ENCODE measurements at places on chromosomes 3 and 15.

DNA sequence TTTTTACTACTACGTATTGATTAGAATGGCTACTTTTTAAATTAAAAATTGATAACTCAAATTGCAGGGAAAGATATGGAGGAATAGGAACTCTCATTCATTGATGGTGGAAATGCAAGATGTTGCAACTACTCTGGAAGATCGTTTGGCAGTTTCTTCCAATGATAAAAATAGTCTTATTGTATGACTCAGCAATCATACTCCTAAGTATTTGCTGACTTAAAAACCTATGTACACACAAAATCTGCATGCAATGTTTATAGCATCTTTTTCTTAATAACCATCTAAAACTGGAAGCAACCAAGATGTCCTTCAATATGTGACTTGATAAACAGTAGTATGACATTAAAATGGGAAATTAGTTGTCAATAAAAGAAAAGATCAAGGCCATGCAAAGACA is 87.4 kb upstream of the LRRC3B start:
- H3K4me3 ChIP-seq, result no peak overlapping the region
- H3K36me3 ChIP-seq, result no peaks in the 10 kb centered on the region
- H3K4me1 ChIP-seq, result no peaks in the 10 kb centered on the region
- H3K27me3 ChIP-seq, result no peaks in the 10 kb centered on the region

GRCh38 chr15:42315521-42315920 is 42.3 kb upstream of the TMEM87A start:
- no peak overlapping the region for H3K4me3 ChIP-seq
- H3K36me3 ChIP-seq, result peaks cover 16% of the 10 kb centered on the region
- DNase-seq, result no peak
- no peaks in the 10 kb centered on the region for H3K4me1 ChIP-seq
- no peaks in the 10 kb centered on the region for H3K27me3 ChIP-seq

DNA sequence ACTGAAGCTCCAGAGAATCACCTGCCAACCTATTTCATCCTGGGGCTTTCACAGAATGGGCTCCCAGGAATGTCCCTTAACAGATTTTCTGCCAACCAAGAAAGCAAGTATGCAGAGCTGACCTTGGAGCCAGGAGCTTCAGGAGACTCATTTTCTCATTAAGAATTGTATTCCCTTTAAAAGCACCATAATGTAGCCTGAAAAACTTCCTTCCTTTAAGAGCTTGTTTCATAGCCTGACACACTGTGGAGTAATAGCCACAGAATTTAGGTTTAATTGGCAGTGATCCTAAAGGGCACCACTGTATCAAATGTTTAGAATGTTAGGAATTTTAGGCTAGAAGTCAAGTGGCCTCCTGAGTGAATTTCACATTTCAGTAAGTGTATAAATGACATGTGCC is 309.8 kb downstream of the GBE1 start:
- no peaks in the 10 kb centered on the region for H3K27me3 ChIP-seq
- no peaks in the 10 kb centered on the region for H3K4me1 ChIP-seq
- H3K27ac ChIP-seq, result no peak overlapping the region
- no peaks in the 10 kb centered on the region for H3K36me3 ChIP-seq

- H3K27me3 ChIP-seq, result peaks cover 26% of the 10 kb centered on the region
- H3K27ac ChIP-seq, result peak overlapping the region; percentile 47
- no peak for DNase-seq
- H3K4me3 ChIP-seq, result no peak overlapping the region
- H3K36me3 ChIP-seq, result no peaks in the 10 kb centered on the region
These were observed 42.3 kb upstream of the USP3 start for GRCh38 chr15:63462088-63462487.

GRCh38 chr3:168021737-168022450 is 73.8 kb downstream of the GOLIM4 start:
- H3K4me3 ChIP-seq, result no peak overlapping the region
- H3K4me1 ChIP-seq, result no peaks in the 10 kb centered on the region
- peaks cover 4% of the 10 kb centered on the region for H3K36me3 ChIP-seq
- no peaks in the 10 kb centered on the region for H3K27me3 ChIP-seq
- DNase-seq, result no peak
- H3K27ac ChIP-seq, result no peak overlapping the region

DNA sequence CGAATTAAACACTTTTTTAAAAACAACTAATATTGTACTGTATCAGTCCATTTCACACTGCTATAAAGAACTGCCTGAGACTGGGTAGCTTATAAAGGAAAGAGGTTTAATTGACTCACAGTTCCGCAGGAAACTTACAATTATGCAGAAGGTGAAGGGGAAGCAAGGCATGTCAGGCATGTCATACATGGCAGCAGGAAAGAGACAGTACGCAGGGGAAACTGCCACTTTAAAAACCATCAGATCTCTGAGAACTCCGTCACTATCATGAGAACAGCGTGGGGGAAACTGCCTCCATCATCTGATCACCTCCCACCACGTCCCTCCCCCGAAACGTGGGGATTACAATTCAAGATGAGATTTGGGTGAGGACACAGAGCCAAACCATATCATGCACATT is 162.8 kb upstream of the TPM1 start:
- H3K36me3 ChIP-seq, result no peaks in the 10 kb centered on the region
- H3K4me1 ChIP-seq, result no peaks in the 10 kb centered on the region
- DNase-seq, result no peak
- H3K27ac ChIP-seq, result no peak overlapping the region

DNA sequence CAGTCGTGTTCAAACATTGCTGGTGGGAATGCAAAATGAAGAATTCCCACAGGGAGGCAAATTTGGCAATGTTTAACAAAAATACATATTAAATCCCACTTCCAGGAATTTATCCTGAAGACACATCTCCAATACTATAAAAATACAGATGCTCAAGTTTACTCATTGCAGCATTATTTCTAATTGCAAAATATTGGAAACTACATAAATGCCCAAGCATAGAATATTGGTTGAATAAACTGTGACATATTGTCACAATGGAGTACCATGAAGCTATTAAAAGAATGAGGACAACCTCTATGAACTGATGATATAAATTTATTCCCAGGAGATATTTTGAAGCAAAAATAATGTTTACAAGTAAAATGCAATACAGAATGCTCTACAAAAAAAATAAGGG is 49.7 kb upstream of the UBE2E2 start:
- no peak overlapping the region for H3K27ac ChIP-seq
- H3K27me3 ChIP-seq, result no peaks in the 10 kb centered on the region
- H3K36me3 ChIP-seq, result no peaks in the 10 kb centered on the region
- DNase-seq, result no peak
- no peaks in the 10 kb centered on the region for H3K4me1 ChIP-seq

DNA sequence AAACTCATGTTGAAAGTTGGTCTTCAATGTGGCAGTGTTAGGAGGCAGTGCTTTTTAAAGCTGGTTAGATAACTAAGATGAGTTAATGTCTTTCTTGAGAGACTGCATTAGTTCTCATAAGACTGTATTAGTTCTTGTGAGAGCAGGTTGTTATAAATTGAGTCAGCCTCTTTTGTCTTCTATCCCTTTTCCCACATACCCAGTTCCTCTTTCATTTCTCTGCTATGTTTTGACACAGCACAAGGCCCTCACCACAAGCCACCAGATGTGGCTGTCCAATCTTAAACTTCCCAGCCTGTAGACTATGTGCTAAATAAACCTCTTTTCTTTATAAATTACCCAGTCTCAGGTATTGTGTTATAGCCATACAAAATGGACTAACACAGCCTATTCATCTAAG is 94.6 kb upstream of the SNTN start:
- no peak overlapping the region for H3K4me3 ChIP-seq
- H3K36me3 ChIP-seq, result no peaks in the 10 kb centered on the region
- no peaks in the 10 kb centered on the region for H3K4me1 ChIP-seq
- no peaks in the 10 kb centered on the region for H3K27me3 ChIP-seq

- peaks cover 8% of the 10 kb centered on the region for H3K27me3 ChIP-seq
- H3K4me1 ChIP-seq, result no peaks in the 10 kb centered on the region
- no peak overlapping the region for H3K27ac ChIP-seq
- no peak for DNase-seq
These were observed 10.8 kb downstream of the SLC51A start for GRCh38 chr3:196227121-196227561.

DNA sequence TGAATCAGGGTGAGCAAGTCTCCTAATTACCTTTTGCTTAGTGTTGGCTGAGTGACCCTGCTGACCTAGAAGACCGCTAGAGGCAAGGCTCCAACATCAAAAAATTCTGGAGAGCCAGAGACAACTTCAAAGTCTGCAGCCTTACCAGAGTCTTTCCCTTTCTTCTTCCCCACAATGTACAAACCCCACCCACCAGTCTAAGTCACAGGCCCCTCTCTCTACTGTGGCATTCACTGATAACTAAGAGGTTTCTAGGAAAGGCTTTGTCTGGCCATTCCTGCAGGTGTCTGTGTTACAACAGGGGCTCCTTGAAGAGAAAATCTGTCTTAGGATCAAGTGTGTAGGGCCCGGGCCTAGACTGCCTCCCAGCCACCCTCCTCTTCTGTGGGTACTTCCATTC is 525 bp downstream of the MYH15 start:
- no peak for DNase-seq
- no peak overlapping the region for H3K27ac ChIP-seq
- H3K4me3 ChIP-seq, result no peak overlapping the region
- no peaks in the 10 kb centered on the region for H3K4me1 ChIP-seq
- no peaks in the 10 kb centered on the region for H3K27me3 ChIP-seq
- no peaks in the 10 kb centered on the region for H3K36me3 ChIP-seq

DNA sequence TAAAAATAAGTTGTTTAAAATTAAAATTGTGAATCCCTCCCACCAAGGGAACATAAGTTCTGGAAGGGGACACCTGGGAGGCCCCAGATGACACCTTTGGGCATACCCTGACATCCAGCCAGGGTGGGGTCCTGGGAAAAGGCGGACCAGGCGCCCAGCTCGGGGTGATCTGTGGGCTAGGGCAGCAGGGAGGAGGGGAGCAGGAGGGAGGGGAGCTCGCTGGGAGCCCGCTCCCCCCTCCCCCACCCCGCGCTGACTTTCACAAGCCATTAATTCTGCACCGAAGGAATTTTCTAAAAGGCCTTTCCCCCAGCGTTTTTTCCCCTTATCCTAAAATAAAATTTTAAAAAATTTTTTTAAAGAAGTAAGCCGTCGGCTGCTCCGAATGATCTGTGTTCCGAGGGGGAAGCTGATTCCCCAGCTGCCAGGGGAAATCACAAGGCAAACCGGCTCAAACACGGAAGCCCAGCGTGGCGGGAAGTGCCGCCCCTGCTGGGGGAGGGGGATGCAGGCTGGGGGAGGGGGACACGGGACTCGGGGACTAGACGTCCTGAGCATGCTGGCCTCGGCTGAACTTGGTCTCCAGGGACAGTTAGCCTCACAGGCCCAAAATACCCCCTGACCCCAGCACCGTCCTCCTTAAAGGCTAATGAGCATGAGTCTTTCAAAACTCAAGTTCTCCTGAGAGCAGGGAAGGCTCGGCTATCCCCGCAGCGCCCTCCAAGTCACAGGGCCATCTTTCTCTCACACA is 13.9 kb downstream of the PLXND1 start:
- no peaks in the 10 kb centered on the region for H3K27me3 ChIP-seq
- H3K36me3 ChIP-seq, result peaks cover 8% of the 10 kb centered on the region
- peaks cover 43% of the 10 kb centered on the region for H3K4me1 ChIP-seq
- peak overlapping the region; percentile 70 for H3K4me3 ChIP-seq
- H3K27ac ChIP-seq, result no peak overlapping the region

- H3K27ac ChIP-seq, result no peak overlapping the region
- peaks cover 25% of the 10 kb centered on the region for H3K27me3 ChIP-seq
- H3K4me1 ChIP-seq, result no peaks in the 10 kb centered on the region
- no peak overlapping the region for H3K4me3 ChIP-seq
- no peaks in the 10 kb centered on the region for H3K36me3 ChIP-seq
- DNase-seq, result peak; percentile 83
These were observed 162.9 kb downstream of the CHSY1 start for GRCh38 chr15:101088788-101089578.

DNA sequence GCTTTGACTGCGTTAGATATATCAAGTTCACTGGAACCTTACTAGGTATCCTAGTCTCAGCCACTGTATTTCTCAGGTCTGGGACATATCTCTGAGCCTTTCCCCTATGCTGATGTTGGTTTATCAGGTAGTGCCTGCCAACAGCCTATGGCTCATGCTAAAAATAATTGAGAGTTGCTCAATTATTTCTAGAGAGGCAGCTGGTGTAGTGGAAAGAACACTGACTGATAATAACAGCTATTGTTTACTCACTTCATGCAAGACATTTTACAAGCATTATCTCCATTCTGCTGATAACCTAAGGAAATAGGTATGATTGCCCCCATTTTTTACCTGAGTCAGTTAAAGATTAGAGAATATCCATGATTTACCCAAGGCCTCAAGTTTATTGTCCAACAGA is 231.4 kb downstream of the LRRN1 start:
- H3K27ac ChIP-seq, result no peak overlapping the region
- no peaks in the 10 kb centered on the region for H3K4me1 ChIP-seq
- no peak for DNase-seq
- H3K36me3 ChIP-seq, result no peaks in the 10 kb centered on the region
- no peaks in the 10 kb centered on the region for H3K27me3 ChIP-seq

DNA sequence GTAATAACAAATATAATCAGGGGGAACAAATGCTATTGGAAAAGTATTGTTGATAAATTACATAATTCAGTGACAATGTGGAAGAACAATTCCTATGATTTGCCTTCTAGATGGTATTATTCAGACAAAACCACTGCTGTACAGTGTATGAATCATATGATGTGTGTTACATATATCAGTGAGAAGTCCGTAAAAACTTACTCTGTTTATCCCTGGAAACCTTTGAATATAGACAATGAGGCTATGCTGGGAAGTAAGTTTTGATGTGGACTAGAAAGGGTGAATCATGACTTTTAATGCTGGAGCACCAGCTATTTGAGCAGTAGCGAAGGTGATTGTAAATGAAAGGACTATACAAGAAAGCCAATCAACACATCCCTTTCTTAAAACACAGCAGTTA is 17.9 kb downstream of the C3orf38 start:
- peaks cover 5% of the 10 kb centered on the region for H3K4me1 ChIP-seq
- H3K36me3 ChIP-seq, result peaks cover 5% of the 10 kb centered on the region
- H3K4me3 ChIP-seq, result no peak overlapping the region
- no peaks in the 10 kb centered on the region for H3K27me3 ChIP-seq
- no peak overlapping the region for H3K27ac ChIP-seq
